Cerebellar nuclear complex (tissue), 1 donor: ENCODE measurements at places on chromosomes 1 and 21.

- no peak for DNase-seq
Measured at GRCh38 chr1:22291494-22291893, 148.6 kb upstream of the WNT4 start.

GRCh38 chr1:93625582-93626327 is 55.9 kb downstream of the BCAR3 start:
- DNase-seq, result no peak

GRCh38 chr1:248627971-248628844 is 6.7 kb downstream of the OR2T11 start:
- no peak for DNase-seq

DNA sequence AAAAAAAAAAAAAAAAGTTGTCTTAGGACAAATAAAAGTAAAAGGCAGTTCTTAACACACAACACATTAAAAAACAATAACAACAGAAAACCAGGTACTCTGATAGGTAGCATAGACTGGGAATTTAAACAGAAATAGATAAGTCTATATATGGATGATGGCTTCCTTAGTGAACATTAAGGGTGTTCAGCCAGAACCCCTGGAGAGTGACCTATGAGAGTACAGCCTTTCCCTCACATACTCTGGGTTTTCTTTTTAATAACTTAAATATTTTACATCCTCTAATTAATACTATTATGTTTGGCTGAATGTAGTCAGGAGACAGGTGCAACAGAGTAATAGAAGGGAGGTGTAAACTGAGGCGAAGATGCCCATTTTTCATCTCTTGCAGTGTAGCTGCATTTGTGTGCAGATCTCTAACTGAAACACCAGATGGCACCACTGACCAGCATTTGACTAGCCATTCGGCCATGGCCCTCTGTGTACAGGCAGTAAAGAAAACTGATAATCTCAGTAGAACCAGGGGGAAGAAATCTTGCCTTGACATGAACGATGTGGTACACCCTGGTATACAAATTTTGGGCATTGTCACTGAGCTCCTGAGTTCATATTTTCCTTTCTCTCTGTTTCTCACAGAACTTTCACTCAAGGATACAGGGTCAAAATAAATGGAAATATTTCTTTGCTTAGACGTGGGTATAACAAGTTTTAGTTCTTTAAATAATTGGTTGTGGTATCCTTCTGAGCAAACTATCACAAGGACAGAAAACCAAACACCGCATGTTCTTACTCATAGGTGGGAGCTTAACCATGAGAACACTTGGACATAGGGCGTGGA is 7.6 kb downstream of the TTF2 start:
- DNase-seq, result no peak

DNA sequence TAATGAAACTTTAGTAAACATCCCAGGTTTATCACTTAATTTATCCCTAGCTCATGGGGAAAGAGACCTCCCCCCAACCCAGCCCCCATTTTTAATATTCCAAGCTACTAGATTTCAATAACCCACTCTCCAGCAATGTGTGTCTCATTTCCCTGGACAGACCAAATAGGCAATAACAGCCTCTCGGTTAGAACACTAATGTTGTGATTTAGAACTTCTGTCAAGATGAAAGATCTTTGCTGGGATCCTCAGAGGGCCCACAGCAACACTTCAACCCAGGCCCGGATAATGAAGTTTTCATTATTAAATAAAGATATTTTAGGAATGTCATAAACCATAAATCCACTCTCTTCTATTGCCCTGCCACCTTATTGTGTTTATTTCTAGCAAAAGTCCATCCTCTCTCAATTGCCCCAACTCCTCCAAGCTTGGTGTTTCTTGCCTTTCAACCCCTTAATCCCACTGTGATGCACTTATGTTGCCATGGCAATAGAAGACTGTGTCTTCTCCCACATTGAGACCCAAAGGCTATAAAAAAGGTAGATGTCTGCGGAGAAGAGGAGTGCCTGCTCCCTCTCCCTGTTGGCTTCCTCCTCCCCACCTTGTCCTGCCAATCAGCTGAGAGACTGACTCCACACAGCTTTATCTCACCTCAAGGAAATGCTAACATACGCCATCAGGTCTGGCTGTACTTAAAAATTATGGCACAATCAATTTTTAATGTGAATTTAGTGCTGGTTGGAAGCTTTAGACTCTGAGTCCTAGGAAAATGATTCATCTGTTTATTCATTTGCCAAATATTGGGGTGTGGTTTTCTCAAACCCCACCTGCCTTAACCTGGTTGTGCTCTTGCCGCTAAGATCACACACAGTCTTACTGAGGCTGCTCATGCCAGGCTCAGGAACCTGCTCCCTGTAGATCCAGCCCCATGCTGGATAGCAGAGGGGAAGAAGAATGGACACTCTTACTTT is 258.3 kb upstream of the CAMK1G start:
- no peak for DNase-seq

DNA sequence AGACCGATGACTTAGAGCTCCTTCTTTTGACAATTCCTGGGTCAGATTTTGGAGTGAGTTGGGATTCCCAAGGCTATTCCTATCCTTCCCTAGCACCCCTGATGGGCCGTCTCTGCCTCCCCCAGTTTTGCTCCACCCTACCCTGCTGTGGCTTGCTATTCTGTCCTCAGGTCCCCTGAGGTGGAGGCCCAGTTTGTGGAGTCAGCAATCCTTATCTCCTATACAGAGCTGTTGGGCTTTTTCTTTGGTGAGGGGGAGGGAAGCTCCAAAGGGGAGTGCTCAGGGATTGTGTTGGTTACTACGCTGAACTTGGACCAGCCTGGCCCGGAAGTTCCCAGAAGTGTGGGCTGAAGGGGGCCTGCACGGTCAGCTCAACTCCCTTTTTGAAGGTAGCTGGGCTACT is 7.6 kb downstream of the SESN2 start:
- no peak for DNase-seq

GRCh38 chr1:109927911-109928321 is 17.3 kb downstream of the CSF1 start:
- DNase-seq, result no peak

DNA sequence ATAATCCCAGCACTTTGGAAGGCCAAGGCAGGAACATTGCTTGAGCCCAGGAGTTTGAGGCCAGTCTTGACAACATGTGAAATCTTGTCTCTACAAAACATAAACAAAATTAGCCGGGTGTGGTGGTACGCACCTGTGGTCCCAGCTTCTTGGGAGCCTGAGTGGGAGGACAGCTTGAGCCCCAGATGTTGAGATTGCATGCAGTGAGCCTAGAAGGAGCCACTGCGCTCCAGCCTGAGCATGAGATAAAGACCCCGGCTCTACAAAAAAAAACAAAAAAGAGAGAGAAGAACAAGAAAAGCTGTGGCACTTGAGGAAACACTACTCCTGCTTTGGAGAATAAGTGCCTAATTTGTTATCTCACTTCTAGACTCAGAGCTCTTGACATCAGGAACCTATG is 146.6 kb downstream of the GLUL start:
- no peak for DNase-seq

- DNase-seq, result no peak
Measured at GRCh38 chr1:221203224-221204054, 324.2 kb downstream of the HLX start.

DNA sequence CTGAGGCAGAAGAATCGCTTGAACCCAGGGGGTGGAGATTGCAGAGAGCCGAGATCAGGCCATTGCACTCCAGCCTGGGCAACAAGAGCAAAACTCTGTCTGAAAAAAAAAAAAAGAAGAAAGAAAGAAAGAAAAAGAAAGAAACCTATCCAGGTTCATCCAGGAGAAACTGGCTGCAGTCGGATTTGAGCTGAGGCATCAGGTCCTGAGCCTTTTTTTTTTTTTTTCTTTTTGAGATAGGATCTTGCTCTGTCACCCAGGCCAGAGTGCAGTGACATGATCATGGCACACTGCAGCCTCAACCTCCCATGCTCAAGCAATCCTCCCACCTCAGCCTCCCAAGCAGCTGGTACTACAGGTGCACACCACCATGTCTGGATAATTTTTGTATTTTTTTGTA is 22.5 kb upstream of the LUZP1 start:
- no peak for DNase-seq

DNA sequence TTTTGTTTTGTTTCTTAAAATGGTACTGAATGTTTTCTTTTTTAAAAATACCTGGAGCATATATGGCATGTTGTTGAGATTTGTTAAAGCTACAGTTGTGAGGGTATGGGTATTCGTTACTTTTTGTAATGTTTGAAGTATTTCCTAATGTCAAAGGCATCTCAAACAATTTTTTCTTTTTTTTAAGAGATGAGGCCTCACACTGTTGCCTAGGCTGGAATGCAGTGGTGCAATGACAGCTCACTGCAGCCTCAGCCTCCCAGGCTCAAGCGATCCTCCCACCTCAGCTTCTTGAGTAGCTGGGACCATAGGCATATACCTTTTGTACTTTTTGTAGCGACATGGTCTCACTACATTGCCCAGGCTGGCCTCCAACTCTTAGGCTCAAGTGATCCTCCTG is 16.1 kb downstream of the CLCN6 start:
- no peak for DNase-seq

GRCh38 chr1:211323156-211324063 is 3.2 kb upstream of the TRAF5 start:
- no peak for DNase-seq

- DNase-seq, result no peak
Measured at GRCh38 chr1:86741947-86742572, 37.7 kb downstream of the SH3GLB1 start.

DNA sequence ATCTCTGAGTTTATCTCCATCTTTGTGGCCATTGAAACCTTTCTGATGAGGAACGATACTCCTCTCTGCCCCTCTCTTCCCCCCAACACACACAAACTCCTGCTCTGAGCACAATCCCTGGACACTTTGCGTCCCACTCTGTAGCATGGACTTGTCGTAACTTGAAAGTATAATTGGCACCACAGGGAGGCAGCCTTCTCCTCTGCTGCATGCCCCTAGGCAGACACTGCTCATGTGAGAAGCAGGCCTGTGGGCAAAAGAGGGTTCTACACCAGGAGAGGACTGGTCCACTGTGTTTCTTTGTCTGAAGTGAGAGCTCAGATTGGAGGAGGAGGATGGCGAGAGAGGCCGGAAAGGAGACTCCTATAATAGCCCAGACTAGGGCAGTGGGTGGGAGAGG is 3.8 kb upstream of the PARS2 start:
- DNase-seq, result no peak

DNA sequence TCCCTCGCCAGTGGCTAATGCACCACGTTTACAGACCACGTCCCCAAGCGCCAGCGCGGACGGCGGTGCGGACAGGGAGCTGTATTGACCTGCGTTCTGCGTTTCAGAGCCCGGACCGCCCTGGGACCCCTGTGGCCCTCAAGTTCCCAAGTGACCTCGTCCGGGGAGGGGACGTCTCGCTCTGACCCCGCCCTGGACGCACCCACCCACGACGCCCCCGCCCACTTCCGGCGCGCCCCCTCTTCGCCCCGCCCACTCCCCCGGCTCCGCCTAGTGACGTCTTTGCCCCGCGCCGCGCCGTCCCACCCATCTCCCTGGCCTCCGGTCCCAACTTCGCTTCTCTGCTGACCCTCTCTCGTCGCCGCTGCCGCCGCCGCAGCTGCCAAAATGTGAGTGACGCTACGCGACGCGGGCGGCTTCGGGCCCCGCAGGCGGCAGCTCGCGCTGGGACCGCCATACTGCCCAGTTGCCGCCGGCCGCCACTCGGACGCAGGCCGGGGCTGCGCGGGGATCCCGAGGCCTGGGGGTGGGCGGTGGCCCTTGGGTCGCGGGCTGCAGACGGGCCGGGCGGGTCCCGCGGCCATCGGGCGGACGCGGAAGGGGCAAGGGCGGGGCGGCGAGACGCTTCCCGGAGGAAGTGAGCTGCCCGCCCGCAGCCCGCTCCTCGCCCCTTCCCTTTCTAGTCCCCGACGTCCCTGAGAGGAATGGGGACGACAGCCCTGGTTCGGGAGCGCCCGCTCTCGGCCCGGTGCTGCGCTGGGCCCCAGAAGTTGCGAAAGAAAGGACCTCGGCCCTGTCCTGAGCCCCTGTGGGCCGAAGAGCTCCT is at the start of gene VAMP3:
TSS of gene VAMP3 (plus strand) at position 300 of the 826 bp plus-strand sequence. CDS start at position 388, 88 bp downstream.
- DNase-seq, result no peak

- no peak for DNase-seq
Measured at GRCh38 chr1:245538671-245539070, 383.9 kb downstream of the KIF26B start.

DNA sequence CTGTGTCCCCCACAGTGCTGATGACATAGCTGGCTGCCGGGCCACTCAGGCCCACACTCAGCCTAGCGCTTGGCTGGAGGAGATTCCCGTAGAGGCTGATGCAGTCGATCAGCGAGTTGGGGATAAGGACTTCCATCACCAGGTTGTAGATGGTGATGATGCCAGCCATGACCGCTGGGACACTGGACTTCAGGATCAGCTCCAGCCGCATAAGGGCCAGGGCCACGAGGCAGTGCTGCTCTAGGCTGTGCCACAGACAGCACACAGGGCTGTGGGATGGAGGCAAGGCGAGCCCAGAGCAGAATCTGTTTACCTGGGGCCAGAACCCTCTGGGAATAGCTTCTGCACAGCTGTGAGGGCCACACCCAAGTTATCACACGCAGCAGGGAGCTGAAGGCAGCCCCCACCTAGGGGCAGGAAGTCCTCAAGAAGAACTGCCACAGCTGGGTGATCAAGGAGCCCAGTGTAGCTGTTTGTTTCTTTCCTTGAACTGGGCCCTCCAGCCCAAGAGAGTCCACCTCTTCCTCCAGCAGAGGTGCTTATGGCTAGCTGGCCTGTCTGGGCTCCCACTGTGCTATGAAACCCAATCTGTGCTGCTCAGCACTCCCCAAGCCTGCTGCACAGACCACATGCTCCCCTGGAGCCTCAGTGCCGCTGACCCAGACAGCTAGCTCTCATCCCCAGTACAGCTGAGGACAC is 6.2 kb downstream of the SLC2A1 start:
- no peak for DNase-seq

GRCh38 chr1:28190337-28190979 is 14.0 kb upstream of the PTAFR start:
- no peak for DNase-seq

DNA sequence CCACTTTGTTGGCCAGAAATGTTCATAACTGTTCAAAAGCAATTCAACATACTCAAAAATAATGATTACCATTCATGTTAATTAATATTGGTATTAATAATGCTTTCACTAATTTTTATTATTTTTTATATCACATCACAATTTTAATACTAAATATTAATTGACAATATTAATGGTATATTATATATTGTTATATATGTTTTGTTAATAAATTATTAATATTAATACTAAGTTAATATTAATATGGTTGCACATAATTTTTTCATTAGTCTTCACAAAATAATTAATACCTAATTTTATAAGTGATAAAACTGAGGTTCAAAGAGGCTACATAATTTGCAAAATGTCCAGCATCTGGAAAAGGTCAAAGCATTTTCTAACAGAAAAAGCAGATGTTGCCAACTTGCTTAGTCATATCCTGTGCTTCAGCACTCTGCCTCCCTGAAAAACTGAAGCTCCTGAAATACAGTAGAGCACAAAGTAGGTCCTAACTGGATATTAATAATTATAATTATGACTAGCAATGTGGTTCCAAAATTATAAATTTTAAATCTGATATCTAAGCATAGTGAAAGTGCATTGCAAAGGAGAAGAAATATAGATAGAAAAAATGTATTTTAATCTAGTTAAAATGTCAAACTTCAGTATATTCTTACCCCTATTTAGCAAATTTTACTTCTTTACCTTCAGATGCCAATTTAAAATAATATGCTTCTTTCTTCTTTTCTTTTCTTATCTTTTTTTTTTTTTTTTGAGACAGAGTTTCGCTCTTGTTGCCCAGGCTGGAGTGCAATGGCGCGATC is 123.2 kb upstream of the TNFSF4 start:
- DNase-seq, result no peak

- DNase-seq, result no peak
Measured at GRCh38 chr1:229947968-229948367, 119.1 kb upstream of the GALNT2 start.

- DNase-seq, result no peak
Measured at GRCh38 chr21:46135782-46136395, 19.5 kb downstream of the FTCD start.

- no peak for DNase-seq
Measured at GRCh38 chr1:235022981-235023710, 105.5 kb downstream of the TOMM20 start.
